ENCODE measurements at places on chromosomes 1 and 21. TPM values are rescaled to one million over a fixed set of nuclear protein-coding genes. Genes with fewer than 3 reads are reported as not detected.

DNA sequence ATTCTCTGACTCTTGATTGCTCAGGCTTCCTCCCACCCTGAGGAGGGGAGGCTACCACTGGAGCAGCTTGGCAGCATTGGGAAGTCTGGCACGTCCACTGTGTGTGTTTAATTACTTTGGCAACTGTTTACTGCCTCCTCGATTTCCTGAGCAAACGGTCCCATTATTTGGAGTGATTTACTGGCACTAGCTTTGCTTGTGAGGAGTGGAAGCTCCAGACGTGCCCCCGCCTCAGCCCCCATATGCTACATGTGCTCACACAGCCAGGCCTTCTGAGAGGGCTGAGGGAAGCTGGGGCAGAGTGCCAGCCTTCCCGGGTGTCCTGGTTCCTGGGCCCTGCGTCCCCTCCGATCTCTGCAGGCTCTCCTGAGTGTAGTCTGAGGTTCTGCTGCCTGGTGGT, 306.2 kb downstream of the PTPRU start:
- H3K4me1 ChIP-seq: no peaks in the 10 kb centered on the region
- DNase-seq: no peak
- no peaks in the 10 kb centered on the region for H3K36me3 ChIP-seq
- H3K27ac ChIP-seq: no peak overlapping the region

GRCh38 chr1:53410701-53411100, 48.5 kb upstream of the DMRTB1 start:
- no peak overlapping the region for H3K4me3 ChIP-seq
- DNase-seq: no peak
- no peaks in the 10 kb centered on the region for H3K36me3 ChIP-seq
- no peak overlapping the region for H3K27ac ChIP-seq

DNA sequence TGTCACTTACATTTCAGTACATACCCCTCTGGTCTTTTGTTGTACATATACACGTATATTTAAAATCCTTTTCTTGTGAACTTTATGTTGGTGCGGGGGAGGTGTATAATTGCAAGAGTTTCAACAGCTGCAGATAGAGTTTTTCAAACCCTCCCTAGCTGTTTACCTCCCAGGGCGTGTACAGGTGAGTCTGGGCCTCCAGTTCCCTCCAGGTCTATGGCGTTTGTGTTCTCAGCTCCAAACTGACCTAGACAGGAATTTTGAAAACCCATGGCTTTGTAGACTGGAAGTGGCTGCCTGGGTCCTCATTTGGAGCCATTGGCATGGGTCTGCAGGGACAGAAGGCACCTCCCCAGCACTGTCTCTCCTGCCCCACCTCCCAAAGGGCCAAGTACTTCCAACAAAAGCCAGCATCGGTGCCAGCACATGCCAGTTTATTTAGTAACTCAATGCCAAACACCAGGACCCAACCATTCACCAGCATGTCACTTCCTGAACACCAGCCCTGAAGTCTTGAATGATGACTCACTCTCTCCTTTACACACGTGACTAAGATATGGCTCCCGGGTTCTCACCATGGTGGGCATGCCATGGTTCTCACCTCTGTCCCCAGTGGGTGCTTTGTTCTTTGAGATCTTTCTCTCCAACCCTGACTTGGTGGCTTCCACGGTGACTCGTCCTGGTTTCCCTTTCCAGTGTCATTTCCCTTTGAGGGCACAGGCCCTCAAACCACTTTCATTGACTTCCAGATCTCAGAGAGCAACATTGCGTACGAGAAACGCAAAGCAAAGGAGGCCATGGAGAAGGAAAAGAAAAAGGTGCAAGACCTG, 57.3 kb upstream of the EFHD2 start:
- H3K27ac ChIP-seq: no peak overlapping the region
- no peaks in the 10 kb centered on the region for H3K27me3 ChIP-seq
- DNase-seq: peak; percentile 60
- no peaks in the 10 kb centered on the region for H3K36me3 ChIP-seq
- no peak overlapping the region for H3K4me3 ChIP-seq

Gene SLAMF9
- not detected for total RNA-seq

- peak overlapping the region; percentile 59 for H3K27ac ChIP-seq
- no peak for DNase-seq
- H3K4me3 ChIP-seq: no peak overlapping the region
Observed at GRCh38 chr1:67590329-67590728, 94.7 kb upstream of the GADD45A start.

GRCh38 chr1:4700801-4701200, 46.4 kb downstream of the AJAP1 start:
- no peak overlapping the region for H3K27ac ChIP-seq
- H3K4me1 ChIP-seq: no peaks in the 10 kb centered on the region
- H3K27me3 ChIP-seq: no peaks in the 10 kb centered on the region
- no peak for DNase-seq
- H3K4me3 ChIP-seq: no peak overlapping the region

- no peak overlapping the region for H3K4me3 ChIP-seq
- H3K27me3 ChIP-seq: no peaks in the 10 kb centered on the region
- H3K27ac ChIP-seq: no peak overlapping the region
Observed at GRCh38 chr21:45509566-45510465, 32.4 kb downstream of the SLC19A1 start.

DNA sequence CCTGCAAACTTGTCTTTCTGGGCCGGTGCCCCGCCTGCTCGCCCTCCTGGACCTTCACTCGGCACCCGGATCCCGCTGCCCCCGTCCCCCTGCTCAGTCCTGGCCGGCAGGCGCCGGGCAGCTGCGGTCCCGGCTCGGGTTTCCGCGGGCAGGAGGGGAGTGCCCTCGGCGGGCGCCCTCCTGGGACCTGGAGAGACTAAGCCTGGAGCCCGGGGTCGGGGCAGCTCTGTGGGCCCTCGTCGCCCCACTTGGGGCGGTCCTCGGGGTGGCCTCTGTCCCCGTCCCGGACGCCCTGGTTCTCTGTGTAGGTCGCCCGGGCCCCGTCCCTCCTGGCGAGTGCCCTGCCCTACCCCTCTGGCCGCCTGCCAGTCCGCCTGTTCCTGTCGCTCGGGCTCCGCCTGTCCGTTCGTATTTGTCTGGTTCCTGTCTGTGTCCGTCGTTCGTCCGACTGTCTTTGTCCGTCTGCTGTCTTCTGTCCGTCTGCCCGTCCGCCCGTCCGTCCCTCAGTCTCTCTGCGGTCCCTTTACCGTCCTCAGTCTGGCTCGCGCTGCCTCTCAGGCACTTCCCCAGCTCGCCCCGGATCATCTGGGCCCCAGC, 490 bp downstream of the SERINC2 start:
- no peaks in the 10 kb centered on the region for H3K4me1 ChIP-seq
- peak overlapping the region; percentile 55 for H3K4me3 ChIP-seq
- no peaks in the 10 kb centered on the region for H3K36me3 ChIP-seq
- H3K27ac ChIP-seq: no peak overlapping the region
- no peaks in the 10 kb centered on the region for H3K27me3 ChIP-seq
- peak; percentile 91 for DNase-seq

- H3K4me3 ChIP-seq: no peak overlapping the region
- H3K27me3 ChIP-seq: no peaks in the 10 kb centered on the region
- no peaks in the 10 kb centered on the region for H3K36me3 ChIP-seq
- no peak for DNase-seq
Observed at GRCh38 chr1:234729561-234730474, 119.8 kb upstream of the IRF2BP2 start.

Gene SLC16A4
- total RNA-seq: 18.5 TPM

Gene HES3
- total RNA-seq: not detected

DNA sequence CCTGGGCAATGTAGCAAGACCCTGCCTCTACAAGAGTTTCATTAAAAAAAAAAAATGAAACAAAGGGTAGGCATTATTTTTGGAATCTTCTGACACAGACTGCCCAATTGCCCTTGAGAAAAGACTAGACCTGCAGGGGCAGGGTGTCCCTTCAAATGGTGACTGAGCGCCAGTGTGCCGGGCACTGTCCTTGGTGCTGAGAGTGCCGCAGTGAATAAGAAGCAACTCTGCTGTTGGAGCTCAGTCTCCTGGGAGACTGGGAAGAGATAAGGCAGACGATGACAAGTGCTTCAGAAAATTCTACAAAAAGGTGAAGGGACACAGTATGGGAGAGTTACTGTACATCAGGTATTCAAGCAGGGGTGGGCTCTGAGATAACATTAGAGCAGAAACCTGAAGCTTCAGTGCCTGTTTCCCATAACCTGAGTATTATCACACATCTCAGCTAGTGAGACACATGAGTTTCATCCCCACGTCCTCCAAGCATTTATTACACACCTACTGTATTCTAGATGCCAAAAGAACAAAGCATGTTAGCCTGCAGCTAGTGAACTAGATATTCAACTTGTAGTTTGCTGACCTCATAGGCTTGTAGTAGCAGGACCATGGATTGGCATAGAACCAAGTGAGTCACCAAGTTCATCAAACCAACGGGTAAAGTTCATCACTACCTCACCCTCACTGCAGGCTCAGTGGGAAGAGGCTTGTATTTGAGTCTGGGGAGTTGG, 18.4 kb upstream of the RPL11 start:
- H3K27me3 ChIP-seq: no peaks in the 10 kb centered on the region
- H3K27ac ChIP-seq: no peak overlapping the region
- no peak overlapping the region for H3K4me3 ChIP-seq
- no peak for DNase-seq

- H3K4me3 ChIP-seq: no peak overlapping the region
- H3K36me3 ChIP-seq: no peaks in the 10 kb centered on the region
- DNase-seq: no peak
- no peak overlapping the region for H3K27ac ChIP-seq
- no peaks in the 10 kb centered on the region for H3K27me3 ChIP-seq
Observed at GRCh38 chr21:24895885-24896734, 711.2 kb downstream of the MRPL39 start.

- H3K27me3 ChIP-seq: no peaks in the 10 kb centered on the region
- no peaks in the 10 kb centered on the region for H3K36me3 ChIP-seq
- H3K4me3 ChIP-seq: peak within 1 kb of the TSS; percentile 59
- H3K4me1 ChIP-seq: no peaks in the 10 kb centered on the region
- DNase-seq: peak; percentile 87
Observed at GRCh38 chr1:183472488-183473216, at the start of gene SMG7. Gene SMG7, plus strand, starts transcription at chr1:183472499. Its CDS starts 122 bp downstream, at chr1:183472621.

- H3K36me3 ChIP-seq: no peaks in the 10 kb centered on the region
- no peak overlapping the region for H3K4me3 ChIP-seq
- no peak overlapping the region for H3K27ac ChIP-seq
- no peak for DNase-seq
Observed at GRCh38 chr1:223245411-223245810, 102.4 kb upstream of the TLR5 start.

DNA sequence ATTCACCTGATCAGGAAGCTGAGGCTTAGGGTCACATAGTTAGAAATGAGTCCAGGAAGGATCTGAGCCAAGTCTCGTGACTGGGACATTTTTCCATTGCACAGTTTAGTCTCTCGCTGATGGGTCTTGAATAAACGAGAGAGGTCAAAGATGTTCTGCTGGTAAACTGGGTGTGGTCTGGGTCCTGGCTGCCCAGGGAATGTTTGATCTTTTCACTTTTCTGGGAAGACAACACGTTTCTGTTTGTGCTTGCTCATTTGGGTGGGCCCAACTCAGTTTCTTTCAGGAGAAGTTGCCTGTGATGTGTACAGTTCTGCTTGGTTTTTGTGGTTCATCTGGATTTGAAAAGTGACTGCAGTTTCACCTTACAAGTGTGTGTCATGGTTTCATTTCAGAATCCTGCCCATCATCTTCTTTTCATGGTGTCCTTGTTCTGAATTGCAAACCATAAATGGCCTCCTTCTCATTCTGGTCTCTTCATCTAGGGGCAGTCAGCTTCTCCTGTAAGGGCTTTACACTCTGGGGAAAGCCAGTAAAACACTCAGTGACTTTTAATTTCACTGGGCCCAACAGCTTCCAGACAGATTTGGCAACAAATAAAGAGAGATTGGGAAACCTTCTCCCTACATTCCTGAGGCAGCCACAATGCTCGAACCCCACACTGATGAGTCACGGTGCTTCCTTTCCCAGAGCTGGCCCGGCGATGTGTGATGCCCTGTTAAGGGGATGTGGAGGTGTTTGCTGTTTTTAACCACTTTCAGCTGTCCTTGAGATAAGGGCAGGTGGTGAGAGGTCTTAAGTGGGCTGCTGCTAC, 7.2 kb upstream of the TACSTD2 start:
- peak overlapping the region; percentile 96 for H3K27ac ChIP-seq
- H3K36me3 ChIP-seq: no peaks in the 10 kb centered on the region
- peaks cover 5% of the 10 kb centered on the region for H3K4me1 ChIP-seq

- H3K4me1 ChIP-seq: no peaks in the 10 kb centered on the region
- H3K27ac ChIP-seq: no peak overlapping the region
- no peak for DNase-seq
- H3K4me3 ChIP-seq: no peak overlapping the region
- H3K36me3 ChIP-seq: no peaks in the 10 kb centered on the region
Observed at GRCh38 chr1:112177314-112177713, 187.8 kb upstream of the KCND3 start.

GRCh38 chr1:14529475-14529874, 69.0 kb upstream of the KAZN start:
- H3K27ac ChIP-seq: no peak overlapping the region
- no peak for DNase-seq
- no peaks in the 10 kb centered on the region for H3K4me1 ChIP-seq
- no peaks in the 10 kb centered on the region for H3K36me3 ChIP-seq

- H3K36me3 ChIP-seq: no peaks in the 10 kb centered on the region
- H3K4me3 ChIP-seq: no peak overlapping the region
- H3K27me3 ChIP-seq: no peaks in the 10 kb centered on the region
Observed at GRCh38 chr1:30101487-30102227, 621.7 kb downstream of the MATN1 start.

- no peak for DNase-seq
- peak overlapping the region; percentile 90 for H3K27ac ChIP-seq
- H3K27me3 ChIP-seq: no peaks in the 10 kb centered on the region
- no peaks in the 10 kb centered on the region for H3K36me3 ChIP-seq
- peak overlapping the region; percentile 48 for H3K4me3 ChIP-seq
- peaks cover 2% of the 10 kb centered on the region for H3K4me1 ChIP-seq
Observed at GRCh38 chr1:40161888-40162397, 756 bp downstream of the RLF start.

- H3K4me1 ChIP-seq: no peaks in the 10 kb centered on the region
- H3K36me3 ChIP-seq: no peaks in the 10 kb centered on the region
- peak overlapping the region; percentile 39 for H3K4me3 ChIP-seq
- H3K27me3 ChIP-seq: no peaks in the 10 kb centered on the region
- peak overlapping the region; percentile 99 for H3K27ac ChIP-seq
Observed at GRCh38 chr1:156122519-156123355, 8.2 kb downstream of the LMNA start.

Gene FCRLB
- 0.49 TPM for total RNA-seq

- no peak overlapping the region for H3K27ac ChIP-seq
- H3K4me1 ChIP-seq: no peaks in the 10 kb centered on the region
- no peak for DNase-seq
Observed at GRCh38 chr1:30126848-30127247, 596.5 kb downstream of the MATN1 start.

Gene LCE1D
- total RNA-seq: not detected

DNA sequence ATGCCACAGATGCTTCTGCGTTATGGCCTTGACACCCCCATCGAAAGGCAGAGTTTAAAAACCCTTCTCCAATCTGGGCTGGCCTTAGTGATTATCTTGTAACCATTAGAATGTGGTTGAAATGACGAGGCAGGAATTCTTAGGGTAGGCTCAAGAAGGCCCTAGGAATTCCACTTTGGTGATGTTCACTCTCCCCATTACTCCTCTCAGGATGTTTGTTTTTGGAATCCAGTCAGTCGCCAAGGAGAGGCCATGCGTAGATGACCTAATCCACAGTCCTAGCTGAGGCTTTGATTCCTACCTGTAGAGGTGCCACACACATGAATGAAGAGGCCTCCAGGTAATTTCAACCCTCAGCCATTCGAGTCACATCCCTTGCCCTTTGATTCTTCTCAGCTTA, 318.2 kb downstream of the NEGR1 start:
- H3K27me3 ChIP-seq: no peaks in the 10 kb centered on the region
- no peaks in the 10 kb centered on the region for H3K36me3 ChIP-seq
- no peak overlapping the region for H3K27ac ChIP-seq
- H3K4me3 ChIP-seq: no peak overlapping the region
- H3K4me1 ChIP-seq: no peaks in the 10 kb centered on the region
- no peak for DNase-seq
